ENCODE measurements at places on chromosomes 7 and 10. TPM values are rescaled to one million over a fixed set of nuclear protein-coding genes. Genes with fewer than 3 reads are reported as not detected.

DNA sequence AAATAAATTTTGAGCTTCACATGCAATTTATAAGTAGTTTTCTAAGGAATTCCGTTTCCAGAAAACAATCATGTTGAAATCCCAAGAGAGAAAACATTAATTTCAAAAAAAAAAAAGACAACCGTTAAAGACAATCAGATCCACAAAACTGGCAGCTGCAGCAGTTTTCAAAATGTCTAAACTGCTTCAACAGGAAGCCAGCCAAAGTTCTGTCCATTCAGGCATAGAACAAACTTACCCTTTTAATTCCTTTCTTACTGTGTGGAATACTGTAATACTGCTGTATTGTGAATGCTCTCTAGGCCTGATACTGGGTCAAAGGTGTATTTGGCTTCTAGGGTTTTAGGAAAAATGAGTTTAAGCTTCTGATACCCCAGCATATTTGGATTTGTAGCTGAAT lies 31.6 kb downstream of the HOXA1 start:
- no peak for DNase-seq

- DNase-seq = peak; percentile 61
Measured at GRCh38 chr10:18214691-18215563, 74.7 kb downstream of the CACNB2 start.

DNA sequence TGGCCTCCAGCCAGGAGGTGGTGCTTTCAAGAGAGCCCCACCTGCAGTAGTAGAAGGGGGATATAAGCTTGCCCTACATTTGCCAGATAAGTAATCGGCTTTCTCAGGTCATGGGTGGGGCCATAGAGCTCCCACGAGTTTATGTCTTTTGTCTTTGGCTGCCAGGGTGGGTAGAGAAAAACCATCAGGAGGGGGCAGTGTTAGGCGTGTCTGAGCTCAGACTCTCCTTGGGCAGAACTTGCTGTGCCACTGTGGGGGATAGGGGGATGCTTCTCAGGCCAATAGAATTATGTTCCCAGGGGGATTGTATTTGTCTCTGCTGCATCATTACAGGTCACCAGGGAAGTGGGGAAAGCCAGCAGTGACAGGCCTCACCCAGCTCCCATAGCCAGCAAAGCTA lies 12.3 kb upstream of the MRPS33 start:
- DNase-seq = no peak

GRCh38 chr7:95977994-95978393 lies 205.6 kb downstream of the DYNC1I1 start:
- DNase-seq = no peak

- no peak for DNase-seq
Measured at GRCh38 chr7:155343661-155344121, 46.0 kb downstream of the INSIG1 start.

CCDC126 gene
- 9.5 TPM for total RNA-seq
